ENCODE measurements at places on chromosomes 2 and 18.

DNA sequence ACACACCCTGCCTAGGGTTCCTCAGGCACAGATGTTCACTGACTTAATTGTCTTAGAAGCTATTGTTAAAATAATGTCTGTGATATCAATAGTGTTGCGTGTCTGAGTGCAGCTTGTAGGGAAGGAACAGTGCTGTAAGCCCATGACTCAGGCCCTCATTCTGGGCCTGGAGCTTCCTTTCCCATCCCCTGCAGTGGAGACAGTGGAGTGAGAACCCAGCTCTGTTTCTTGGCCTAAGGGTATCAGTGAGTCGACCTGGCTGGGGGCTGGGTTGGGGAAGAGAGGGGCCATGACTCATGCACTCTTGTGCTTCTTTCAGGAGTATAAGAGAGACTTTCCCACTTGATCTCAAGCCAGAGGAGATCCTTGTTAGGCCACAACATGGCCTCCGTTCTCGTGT, 106.8 kb downstream of the HRH4 start:
- no peak for DNase-seq

DNA sequence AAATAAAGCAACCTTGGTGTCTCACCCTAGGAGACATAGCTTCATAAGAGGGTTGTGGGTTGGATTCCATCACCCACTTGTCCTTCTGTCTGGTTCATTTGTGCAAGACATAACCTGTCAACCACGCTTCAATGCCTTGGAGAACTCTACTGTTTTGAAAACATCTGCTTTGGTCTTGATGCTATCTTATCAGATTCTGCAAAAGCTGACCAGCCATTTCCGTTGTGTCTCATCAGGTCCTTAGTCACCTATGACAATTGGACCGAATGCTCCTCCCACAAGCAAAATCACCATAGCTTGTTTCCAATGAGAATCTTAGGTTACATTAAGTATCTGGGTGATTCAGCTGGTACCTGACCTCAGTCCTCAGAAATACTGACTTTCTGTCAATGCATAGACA, 35.4 kb downstream of the STAT4 start:
- DNase-seq: no peak

DNA sequence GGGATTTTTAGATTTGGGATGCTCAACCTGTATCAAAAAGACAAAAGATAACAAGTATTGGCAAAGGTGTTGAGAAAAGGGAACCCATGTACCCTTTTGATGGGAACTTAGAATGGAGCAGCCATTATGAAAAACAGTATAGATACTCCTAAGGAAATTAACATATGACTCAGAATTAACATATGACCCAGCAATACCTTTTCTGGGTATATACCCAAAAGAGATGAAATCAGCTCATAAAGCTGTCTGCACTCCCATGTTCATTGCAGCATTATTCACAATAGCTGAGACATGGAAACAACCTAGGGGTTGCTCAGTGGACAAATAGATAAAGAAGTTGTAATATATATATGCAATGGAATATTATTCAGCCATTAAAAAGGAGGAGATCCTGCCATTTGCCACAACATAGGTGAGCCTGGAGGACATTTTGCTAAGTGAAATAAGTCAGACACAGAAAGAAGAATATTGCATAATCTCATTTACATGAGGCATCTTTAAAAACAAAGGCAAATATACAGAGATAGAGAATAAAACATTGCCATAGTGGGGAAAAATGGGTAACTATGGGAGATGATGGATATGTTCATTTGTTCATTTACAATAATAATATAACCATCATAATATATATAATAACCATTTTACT, 142.1 kb downstream of the PTRHD1 start:
- DNase-seq: no peak

DNA sequence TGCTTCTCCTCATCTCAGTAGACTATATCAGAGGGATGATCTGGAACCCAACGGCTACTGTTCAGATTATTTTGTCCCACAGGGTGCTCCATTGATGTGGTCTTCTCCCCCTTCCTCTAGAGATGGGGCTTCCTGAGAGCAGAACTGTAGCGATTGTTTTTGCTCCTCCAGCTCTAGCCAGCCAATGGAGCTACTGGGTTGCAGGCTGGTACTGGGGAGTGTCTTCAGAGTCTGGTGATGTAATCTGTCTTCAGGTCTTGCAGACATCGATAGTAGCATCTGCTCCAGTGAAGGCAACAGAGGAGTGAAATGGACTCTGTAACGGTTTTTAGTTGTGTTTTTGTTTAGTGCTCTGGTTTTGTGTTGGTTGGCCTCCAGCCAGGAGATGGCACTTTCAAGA, 621.9 kb downstream of the RNF144A start:
- no peak for DNase-seq

DNA sequence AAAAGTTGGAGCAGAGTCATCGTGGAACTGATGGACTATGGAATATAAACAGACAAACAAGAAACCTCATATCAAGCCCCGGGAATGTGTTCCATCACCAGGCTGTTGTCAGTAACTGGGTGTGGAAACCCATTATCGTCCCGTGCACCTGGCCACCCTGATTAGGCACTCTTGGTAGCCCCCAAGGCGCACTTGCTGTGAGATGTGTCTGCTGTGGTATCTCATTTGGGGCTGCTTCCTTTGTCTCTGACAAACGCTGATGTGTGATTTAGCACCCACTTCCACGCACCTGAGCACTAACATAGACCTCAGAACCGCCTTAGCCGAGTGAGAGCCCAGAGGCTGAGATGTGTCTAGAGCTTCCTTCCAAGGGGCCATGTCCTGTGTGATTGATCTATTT, 96.3 kb downstream of the PRPF40A start:
- DNase-seq: no peak

DNA sequence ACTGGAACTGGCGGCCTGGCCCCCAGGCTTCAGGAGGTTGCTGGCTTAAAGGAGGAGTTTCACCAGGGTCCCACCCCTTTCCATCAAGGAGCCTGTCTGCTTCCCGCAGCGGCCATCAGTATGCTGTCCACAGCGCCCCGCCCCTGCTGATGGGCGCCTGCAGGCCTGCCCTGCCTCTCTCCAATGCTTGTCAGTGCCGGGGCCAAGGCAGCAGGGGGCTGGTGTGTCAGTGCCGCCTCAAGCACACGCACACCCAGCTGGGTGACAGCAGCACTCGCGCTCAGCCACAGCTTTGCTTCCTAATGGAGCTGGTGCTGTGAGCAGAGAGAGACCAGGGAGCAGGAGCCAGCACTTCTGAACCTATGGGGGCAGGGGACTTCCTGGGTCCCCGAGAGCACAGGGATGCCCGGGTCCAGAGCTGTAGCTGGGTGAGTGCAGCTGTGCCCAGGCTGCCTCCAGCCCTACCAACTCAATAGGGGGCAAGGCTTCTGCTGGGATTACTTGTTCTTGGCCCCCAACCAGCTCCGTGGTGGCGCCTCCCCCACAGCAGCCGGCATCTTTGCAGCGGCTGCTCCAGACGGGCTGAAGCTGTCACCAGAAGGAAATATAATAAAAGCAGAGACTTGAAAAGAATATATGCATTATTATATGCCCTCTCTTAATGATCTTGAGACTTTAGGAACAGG, 377.2 kb upstream of the LRATD1 start:
- DNase-seq: no peak

DNA sequence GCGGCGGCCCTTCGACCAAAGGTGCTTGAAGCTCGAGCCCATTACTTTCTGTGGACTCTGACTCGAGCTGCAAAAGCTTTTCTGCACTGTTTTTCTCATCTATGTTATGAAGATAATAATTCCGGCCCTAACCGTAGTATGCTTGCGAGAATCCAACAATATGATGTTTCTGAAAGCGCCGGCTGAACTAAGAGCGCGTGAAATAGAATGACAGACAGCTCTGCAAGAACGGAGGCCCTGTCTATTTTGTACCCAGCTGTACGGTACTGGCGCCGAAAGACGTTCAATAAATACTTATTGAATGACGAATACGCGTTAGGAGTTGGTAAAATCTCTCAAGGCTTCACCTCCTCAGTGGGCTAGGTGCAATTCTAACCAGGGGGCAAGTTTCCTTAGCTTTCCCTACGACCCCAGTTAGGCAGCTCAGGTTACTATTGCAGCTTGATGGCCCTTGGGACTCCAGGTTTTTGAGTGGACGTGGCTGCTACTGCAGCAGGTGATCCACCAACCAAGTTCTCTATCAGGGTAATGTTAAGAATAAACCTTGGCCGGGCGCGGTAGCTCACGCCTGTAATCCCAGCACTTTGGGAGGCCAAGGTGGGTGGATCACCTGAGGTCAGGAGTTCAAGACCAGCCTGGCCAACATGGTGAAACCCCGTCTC, 570 bp downstream of the SCRN3 start:
- DNase-seq: no peak

DNA sequence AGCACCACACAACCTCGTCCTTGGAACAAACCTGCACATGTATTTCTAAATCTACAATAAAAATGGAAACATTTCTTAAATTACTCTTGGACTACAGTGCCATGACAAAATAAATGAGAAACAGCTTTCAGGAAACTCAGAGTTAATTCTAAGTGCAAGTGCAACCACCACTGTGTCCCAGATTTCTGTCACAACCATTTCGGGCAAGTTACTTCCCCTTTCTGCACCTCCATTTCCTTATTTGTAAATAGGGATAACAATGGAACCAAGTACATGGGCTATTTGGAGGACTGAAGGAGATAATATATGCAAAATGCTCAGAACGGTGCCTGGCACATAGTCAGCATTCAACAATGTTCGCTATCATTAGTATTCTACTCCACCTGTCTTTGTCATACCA, 93.2 kb downstream of the CACNB4 start:
- no peak for DNase-seq

DNA sequence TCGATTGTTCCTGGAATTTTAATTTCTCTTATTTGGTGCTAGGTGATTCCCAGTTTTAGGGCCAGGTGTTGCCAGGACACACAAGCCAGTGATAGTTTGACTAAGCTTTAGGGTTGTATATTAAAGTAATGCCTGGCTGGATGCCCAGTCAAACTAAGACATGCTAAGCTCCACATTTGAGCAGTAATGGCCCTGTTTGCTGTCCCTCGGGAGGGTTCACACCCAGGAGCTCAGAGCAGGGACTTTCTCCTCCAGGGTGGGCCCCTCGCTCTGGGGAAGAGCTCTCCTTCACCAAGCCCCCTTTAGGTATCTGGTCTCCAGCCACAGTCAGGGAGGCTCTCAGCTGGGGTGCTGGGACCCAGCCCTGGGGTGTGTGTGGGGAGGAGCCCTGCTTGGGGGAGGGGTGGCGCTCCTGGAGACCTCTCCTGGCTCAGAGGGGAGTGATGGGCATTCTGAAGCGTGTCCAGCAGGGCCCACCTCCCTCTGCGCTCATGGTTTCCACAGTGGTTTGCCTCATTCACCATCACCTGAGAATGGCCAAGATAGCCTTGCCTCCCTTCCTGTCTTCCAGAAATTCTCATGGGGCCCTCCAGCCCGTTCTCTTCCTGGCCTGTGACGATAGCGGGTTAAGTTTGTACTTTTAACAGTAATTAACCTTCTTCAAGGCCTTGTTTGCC, 31.7 kb downstream of the INPP4A start:
- DNase-seq: peak; percentile 46

DNA sequence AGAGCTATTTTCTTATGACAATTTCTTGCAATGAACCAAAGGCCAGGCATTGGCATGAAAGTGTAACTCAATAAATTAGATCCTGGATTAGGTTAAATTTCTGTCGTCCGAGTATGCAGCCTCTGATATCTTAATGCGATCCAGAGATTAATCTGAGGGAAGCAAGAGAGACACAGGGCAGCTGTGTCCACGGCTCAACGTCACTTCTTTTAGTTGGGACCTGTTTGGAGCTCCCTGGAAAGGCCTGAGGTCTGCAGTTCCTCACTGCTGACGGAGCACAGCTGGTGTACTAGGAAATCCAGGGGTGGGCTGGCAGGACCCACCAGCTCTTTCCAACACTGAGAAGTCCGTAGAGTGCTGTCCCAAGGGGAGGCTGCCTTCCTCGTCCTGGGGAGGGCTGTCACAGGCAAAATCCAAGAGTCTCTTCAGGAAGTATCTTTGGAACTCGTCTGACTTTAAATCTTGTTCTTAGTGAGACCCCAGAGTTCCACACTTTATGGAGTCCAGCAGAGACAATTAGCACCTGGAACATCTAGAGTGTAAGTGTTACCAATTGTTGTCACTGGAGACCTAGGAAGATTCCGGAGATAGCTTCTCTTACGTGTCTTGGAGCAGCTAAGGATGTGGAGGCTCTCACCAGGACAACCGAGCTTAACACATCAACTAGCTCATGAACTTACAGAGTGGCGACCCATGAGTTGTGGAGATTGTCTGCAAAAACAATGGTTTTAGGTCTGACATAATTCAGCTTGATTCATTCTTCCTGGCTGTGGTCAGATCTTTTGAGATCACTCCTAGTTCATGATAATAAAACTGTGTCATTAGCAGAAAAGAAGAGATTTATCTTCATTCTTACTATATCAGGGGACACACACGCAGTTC, 173.7 kb downstream of the ACKR3 start:
- DNase-seq: no peak

DNA sequence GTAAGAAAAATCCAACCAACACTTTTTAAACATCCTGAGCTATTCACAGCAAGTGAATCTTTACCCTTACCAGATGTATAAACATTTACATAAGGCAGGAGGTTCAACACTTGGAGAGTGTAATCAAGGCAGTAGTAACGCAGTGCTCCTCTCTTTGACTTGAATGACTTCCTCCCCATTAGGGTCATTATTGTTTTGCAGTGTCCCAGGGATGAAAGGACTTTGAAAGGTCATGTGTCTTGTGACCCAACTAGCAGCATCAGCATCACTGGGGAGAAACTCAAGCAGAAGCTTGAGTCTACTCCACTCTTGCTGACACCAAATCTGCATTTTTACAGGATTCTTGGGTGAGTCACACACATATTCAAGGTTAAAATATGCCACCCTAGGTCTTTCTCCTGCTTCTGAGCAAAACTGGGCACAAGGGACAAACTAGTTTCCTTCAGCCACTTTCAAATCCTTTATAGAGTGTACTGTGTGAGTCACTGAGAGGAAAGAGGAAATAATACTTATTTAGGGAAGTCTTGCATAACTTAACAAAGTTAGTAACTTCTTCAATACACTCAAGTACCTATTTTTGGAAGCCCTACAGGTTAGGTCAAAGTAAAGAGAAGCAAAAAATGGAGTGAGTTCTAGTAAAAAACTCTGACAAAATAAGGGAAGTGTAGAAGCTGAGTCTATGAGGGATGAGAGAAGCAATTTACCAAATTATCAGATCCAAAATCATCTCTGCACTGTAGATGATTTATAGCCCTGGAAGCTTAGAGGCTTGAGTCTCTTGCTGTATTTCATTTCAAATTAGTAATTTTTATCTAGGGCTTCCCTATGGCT, 51.0 kb upstream of the EML4 start:
- no peak for DNase-seq

GRCh38 chr2:176822060-176822459, 390.5 kb upstream of the HNRNPA3 start:
- DNase-seq: no peak

- DNase-seq: peak; percentile 72
These were observed 136.7 kb downstream of the LAMA3 start for GRCh38 chr18:23825978-23826405.

GRCh38 chr2:36530178-36530982, 67.6 kb downstream of the FEZ2 start:
- no peak for DNase-seq

GRCh38 chr2:162282765-162283425, 35.6 kb downstream of the IFIH1 start:
- no peak for DNase-seq
